ENCODE measurements at places on chromosomes 7 and 10.

DNA sequence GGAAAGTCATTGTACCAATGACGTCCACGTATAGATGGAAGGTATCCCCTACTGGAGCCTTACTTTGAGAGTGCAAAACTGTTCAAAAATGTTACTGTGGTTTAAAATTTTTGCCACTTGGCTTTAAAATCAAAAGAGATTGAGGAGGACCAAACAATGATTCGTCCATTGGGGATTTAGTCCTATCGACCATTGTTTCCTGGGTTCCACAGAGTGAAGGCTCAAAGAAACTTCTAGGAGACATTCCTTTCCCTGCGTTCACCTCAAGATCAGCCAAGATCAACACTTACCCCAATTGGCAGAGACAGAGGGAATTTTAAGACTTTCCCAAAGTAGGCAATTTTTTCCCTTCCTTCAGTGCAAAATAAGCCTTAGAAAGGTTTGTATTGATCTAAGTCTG lies 152.3 kb downstream of the NEBL start:
- no peaks in the 10 kb centered on the region for H3K36me3 ChIP-seq
- no peak overlapping the region for H3K27ac ChIP-seq
- DNase-seq: no peak
- no peaks in the 10 kb centered on the region for H3K27me3 ChIP-seq
- no peak overlapping the region for H3K4me3 ChIP-seq
- H3K4me1 ChIP-seq: no peaks in the 10 kb centered on the region

DNA sequence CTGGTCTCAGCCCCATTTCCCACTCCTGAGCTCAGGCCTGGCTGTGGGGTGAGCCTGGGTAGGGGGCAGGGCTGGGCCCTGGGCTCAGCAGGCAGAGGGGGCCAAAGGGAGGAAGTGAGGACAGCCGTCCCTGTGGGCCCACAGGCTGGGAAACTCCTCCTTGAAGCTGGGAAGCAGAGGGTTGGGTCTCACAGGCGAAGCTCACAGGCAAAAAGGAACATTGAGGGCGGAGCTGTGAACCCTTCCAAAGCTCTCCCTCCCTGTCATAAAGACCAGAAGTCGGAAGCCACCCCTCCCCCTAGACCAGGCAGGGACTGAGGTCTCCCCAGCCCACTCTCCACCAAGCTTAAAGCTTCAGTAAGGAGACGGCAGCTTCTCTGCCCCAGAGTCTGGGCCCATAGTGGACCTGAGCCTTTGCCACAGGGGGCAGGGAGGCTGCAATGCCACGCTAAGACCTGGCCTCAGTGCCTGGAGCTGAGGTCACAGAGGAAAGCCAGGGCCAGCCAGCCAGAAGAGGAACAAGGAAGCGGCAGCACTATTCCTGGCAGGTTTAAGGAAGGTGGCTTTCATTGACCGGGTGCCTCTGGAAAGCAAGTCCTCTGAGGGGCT lies 1.0 kb upstream of the KCP start:
- H3K27ac ChIP-seq: no peak overlapping the region
- no peaks in the 10 kb centered on the region for H3K36me3 ChIP-seq
- no peak overlapping the region for H3K4me3 ChIP-seq
- peaks cover 9% of the 10 kb centered on the region for H3K4me1 ChIP-seq

DNA sequence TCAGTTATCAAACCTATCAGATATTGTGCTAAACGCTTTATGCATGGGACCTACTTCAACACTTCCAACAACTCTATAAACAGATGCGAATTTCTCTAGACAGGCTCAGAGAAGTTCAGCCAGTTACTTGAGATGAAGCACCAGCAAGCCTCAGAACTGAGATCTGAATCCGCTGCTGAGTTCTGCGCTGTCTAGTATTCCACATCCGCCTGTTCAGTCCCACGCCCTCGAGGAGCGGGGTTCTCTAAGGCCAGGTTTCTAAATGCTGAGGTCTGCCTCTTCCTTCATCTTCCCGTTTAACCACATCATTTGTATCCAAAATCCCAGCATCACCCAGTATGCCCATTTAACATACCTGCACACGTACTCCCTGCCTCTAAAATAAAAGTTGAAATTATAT lies 297.8 kb upstream of the ZNF32 start:
- no peak overlapping the region for H3K4me3 ChIP-seq
- peaks cover 9% of the 10 kb centered on the region for H3K27me3 ChIP-seq
- H3K36me3 ChIP-seq: no peaks in the 10 kb centered on the region
- H3K4me1 ChIP-seq: peaks cover 9% of the 10 kb centered on the region

GRCh38 chr7:9124320-9124719 lies 690.9 kb downstream of the NXPH1 start:
- no peak overlapping the region for H3K27ac ChIP-seq
- DNase-seq: no peak
- no peaks in the 10 kb centered on the region for H3K27me3 ChIP-seq

DNA sequence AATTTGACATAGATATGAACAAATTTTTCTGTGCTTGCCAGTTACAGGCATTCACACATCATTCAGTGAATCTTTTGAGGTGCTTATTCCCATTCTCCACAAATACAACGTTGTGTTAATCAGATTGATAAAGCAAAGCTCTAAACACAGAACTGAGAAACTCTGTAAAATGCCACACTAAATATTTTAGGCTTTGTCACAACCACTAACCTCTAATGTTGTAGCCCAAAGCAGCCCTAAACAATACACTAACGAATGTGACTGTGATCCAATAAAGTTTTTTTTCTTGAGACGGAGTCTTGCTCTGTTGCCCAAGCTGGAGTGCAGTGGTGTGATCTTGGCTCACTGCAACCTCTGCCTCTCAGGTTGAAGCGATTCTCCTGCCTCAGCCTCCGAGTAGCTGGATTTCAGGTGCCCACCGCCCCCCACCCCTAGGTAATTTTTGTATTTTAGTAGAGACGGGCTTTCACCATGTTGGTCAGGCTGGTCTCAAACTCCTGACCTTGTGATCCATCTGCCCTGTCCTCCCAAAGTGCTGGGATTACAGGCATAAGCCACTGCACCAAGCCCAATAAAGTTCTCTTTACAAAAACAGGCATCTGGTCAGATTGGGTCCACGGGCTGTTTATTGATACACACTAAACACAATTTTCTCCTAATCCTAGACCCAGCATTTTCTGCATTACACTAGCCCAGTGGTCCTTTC lies 6.9 kb downstream of the CYCS start:
- no peaks in the 10 kb centered on the region for H3K27me3 ChIP-seq
- no peak for DNase-seq
- peak overlapping the region; percentile 64 for H3K27ac ChIP-seq

DNA sequence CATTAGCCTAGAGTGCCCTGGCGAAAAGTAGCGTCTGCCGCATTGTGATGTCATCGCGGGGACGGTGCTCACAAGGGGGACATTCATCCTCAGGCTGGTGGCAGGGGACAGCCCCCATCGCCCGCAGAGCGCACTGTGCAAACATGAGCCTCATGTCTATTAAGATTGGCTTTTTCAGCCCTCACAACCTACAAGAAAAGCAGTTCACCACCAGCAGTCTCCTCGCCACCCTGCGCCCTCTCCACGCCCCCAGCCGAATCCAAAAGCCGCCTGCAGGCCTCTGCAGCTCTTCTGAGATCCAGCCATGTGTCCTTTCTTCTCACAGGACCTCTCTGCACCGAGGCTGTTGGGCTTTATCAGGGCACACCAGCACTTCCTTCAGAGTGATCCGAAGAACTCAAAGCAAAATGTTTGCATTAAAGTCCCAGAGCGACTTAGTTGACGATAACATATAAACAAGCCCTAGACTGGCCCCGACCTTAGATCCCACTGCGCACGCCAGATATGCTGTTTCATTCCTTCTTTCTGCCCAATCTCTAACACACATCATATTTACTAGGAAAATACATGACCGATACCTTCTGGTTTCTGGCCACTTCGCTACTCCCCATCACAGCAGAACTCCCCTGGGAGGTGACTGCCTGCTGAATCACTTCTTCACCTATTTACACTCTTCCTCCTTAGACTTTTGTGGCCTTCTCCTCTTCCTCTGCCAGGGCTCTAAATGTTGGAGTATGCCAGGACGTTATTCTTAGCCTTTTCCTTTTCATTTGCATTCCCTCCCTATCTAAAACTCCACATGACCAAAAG lies 206.0 kb upstream of the SH2B2 start:
- no peaks in the 10 kb centered on the region for H3K4me1 ChIP-seq
- DNase-seq: no peak
- no peaks in the 10 kb centered on the region for H3K27me3 ChIP-seq
- peaks cover 32% of the 10 kb centered on the region for H3K36me3 ChIP-seq

- H3K4me1 ChIP-seq: no peaks in the 10 kb centered on the region
- no peak overlapping the region for H3K4me3 ChIP-seq
- no peak for DNase-seq
- no peaks in the 10 kb centered on the region for H3K36me3 ChIP-seq
- H3K27me3 ChIP-seq: peaks cover 4% of the 10 kb centered on the region
Measured at GRCh38 chr10:61363006-61363405, 90.2 kb downstream of the TMEM26 start.

DNA sequence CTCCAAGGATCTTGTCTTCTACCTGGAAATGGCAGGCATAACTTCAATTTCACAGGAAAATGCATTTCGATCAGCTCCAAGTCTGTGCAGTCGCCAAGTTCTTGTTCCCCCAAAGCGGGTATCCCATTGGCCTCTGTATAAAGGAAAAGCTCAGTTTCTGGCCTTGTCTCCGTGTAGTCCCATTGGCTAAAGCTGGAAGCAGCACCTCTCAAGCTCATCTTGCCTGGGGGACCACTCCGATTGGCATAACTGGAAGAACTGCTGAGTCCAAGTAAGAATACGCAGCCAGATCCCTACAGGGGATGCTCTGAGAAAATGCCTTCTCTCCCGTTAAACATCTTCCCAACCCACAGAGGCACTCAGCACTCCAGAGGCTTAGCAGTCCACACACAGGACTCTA lies 205.2 kb downstream of the GFRA1 start:
- no peak for DNase-seq
- H3K4me1 ChIP-seq: no peaks in the 10 kb centered on the region
- no peaks in the 10 kb centered on the region for H3K36me3 ChIP-seq
- no peaks in the 10 kb centered on the region for H3K27me3 ChIP-seq

DNA sequence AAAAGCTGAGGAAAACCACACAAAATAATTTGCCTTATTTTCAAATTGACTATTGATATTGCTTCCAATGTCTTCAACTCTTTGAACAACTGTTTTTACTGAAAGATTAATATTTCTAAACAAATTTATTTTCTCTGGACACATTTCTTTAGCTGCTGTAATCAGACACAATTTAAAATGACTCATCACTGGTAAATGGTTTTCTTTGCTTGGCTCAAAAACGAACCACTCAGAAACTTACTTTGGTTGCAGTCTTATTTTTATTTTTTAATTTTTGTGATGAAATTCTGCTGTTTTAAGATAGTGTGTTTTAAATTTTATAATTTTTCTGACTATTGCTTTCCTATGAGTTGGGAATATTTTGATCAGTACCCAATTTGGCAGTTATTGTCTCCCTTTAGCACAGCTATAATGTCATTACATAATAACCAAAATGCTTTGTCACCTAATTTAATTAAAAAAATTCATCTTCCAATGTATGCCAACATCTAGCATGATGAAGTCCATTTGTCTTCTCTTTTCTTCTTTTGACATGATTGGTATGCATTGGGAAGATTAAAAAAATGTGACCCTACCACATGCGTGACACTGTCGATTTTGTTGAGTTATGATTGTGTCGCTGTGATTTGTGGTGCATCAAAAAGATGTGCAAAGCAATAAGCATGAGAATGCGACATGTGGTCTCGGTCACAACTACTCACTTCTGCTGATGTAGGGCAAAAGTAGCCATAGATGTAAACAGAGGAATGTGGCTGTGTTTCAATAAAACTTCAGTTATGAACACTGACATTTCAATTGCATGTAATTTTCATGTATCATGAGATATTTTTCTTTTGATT lies 222.3 kb downstream of the SUGCT start:
- H3K4me3 ChIP-seq: no peak overlapping the region
- DNase-seq: no peak
- H3K36me3 ChIP-seq: no peaks in the 10 kb centered on the region
- no peak overlapping the region for H3K27ac ChIP-seq

- H3K36me3 ChIP-seq: no peaks in the 10 kb centered on the region
- no peak for DNase-seq
- no peak overlapping the region for H3K4me3 ChIP-seq
Measured at GRCh38 chr10:123475466-123475865, 190.7 kb upstream of the GPR26 start.

DNA sequence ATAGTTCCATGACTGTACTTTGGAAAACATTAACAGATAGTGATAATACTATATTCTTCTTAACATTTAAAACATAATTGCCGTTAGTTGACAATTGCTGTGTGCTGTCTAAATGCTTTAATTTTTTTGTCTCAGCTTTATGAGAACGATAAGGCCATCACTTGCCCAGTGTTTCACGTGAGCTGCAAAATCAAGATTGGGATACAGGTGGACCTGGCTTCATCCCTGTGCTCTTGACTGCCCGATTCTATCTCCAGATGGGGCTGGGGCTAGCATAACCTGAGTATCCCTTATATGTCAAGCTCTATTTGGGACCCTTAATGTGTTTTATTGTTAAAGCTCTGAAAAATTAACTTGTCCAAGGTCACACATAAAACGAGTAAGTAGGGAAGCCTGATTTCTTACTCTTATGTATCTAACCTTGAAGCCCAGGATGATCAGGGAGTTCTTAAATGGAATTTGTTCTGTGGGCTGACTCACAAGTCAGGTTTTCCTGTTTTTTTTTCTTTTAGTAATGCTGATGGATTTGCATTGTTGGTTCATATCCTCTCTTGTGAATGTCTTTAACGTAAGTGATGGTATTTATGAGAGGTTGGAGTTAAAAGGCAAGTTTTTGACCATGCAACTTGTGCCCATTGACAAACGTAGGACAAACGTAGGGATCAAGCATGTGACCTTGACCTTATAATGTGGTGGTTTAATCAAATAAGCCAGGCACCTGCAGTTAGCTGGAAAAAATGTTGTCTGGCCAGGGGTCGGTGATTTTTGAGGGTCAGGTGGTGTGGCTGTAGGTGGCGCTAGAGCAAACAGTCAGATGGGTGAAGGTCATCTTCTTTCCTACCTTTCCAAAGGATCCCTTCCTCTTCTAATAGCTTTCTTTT lies 3.6 kb downstream of the PRKAR2B start:
- no peak overlapping the region for H3K4me3 ChIP-seq
- peak; percentile 4 for DNase-seq
- H3K27ac ChIP-seq: no peak overlapping the region
- H3K36me3 ChIP-seq: no peaks in the 10 kb centered on the region
- H3K27me3 ChIP-seq: peaks cover 46% of the 10 kb centered on the region
- peaks cover 17% of the 10 kb centered on the region for H3K4me1 ChIP-seq

DNA sequence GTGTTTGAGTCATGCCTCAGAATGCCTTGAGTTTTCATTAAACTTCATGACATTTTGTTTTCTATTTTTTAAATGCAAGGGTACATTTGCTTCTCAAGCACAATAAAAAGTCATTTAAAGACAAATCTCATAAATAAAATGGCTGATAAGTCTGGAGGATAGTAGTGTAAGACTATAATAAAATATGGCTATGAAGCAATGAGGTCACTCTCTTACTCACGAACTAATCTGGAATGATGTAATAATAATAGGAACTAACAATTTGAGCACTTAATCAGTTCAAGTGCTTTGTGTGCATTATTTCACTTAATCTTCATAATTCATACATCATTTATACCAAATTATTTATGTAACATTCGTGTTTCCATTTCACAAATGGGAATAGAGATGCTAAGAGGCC lies 149.3 kb upstream of the CTTNBP2 start:
- no peaks in the 10 kb centered on the region for H3K27me3 ChIP-seq
- no peak overlapping the region for H3K4me3 ChIP-seq
- no peak for DNase-seq
- no peak overlapping the region for H3K27ac ChIP-seq
- H3K36me3 ChIP-seq: no peaks in the 10 kb centered on the region
